Stimulated activated CD4-positive, alpha-beta T cell treated with anti-CD3 and anti-CD28 coated beads, Interleukin-15, amount 100 ng/mL, for 24 hours (primary cell): ENCODE measurements at places on chromosomes 5 and 9.

DNA sequence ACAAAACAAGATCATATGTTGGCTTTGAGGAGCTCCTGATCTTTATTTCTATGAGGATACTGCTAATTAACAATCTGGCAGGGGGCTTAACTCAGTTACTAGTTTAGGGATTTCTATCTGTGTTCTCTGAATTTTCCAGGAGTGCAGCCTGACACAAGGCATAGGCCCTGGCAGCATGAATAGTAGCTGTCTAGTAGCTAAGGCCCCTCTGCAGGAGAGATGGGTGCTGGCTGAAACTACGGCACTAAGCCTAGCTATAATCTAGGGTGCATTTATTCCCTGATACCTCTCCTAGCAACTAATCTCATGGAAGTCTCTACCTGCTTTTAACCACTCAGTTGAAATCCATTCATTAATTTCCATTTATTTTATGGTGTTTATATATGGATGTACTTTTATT is 268.2 kb downstream of the TMEM232 start:
- no peak for DNase-seq

DNA sequence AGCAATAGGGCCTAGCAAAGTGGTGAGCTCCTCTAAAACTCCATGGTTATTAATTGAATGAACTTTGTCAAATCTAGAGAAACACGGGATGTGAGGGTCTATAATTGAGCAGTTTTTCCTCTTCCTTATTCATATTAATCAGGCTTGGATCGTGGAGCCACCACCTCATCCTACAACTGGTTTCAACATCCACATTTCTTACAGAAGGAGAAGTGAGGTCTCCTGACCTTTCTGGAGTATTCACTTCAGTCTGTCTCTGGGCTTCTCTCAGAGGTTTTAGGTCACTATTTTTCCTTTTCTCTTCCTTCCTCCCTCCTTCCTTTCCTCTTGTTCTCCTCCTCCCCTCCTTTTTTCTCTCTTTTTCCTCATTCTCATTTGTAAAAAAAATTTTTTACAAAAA is 177.3 kb upstream of the ACTBL2 start:
- DNase-seq, result no peak

DNA sequence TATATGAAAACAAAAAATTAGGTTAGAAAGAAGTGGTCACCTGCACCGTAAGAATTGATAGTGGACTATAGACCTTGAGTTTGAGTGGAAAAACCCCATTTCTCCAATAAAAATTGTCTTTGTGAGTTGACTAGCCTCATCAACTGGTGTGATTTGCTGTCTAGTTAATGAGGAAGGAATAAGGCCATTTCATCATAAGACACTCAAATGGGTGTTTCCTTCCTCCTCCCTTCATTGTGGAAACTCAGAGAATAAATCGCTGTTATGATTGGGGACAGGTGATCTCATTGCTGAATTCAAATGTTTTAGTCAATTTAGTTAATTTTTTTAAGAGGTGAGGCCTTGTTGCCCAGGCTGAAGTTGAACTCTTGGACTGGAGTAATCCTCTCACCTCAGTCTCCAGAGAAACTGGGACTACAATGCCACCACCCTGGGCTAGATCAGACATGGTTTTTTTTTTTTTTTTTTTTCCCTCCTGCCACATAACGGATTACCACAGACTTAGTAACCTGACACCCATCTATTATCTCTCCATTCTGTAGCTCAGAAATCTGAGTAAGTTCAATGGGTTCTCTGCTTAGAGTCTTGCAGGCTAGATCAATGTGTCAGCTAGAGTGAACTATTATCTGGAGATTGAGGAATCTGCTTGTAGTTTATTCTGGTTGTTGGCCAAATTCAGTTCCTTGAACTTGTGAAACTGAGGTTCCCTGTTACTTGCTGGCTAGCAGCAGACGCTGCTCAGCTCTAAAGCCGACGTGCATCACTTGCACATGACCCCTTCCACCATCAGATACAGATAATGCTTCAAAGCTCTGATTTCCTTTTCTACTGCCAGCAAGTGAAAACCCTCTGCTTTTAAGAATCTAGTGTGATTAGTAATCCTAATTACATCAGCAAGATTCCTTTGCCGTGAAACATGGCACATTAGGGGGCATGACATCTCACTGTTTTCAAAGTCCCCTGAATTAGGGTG is 663.8 kb upstream of the CDH9 start:
- DNase-seq, result no peak

DNA sequence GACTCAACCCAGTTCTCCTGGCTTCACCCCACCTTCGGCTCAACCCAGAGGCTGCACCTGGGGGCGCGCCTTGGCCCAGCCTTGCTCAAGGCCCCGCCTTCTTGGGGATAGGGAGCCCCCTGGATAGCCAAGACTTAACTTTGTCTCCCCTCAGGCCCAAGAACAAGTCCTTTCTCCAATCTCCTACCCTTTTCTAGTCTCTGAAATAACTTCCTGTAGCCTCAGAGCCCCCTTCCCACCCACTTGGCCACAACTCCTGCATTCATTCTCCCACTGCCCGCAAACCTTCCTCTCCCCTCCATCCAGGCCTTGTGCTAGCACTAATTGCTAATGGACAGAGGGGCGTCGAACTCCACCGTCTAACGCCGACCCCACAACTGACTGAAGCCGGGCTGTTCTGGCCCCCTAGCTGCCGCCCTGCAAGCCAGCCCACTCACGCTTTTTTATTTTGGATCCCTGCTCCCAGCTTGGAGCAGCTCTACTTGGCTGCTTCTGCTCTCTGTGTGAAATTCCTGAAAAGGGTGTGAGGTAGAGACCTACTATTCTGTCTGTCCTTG is 579 bp upstream of the ASTN2 start:
- DNase-seq, result no peak

GRCh38 chr9:134700636-134701350 is 59.2 kb downstream of the COL5A1 start:
- DNase-seq, result no peak

GRCh38 chr9:89462817-89463683 is 34.9 kb downstream of the SEMA4D start:
- DNase-seq, result no peak

DNA sequence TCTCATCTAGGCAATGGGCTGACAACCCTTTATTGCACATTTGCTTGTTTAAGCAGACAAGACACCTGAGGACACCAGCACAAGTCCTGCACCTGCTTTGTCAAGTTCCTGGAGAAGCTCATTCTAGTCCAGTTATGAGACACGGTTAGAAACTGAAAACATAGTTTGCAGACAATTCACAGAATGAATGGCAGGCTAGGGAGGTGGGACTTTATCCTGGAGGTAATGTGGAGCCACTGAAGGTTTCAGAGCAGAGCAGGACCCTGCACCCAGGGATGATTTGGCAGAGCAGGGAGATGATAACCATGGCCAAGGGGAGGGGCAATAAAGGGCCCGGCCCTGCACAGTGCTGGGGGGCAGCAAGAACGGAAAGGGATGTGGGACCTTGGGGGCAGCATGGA is 50.7 kb upstream of the SLC25A51 start:
- DNase-seq, result no peak

- no peak for DNase-seq
Observed at GRCh38 chr5:179407191-179408175, 62.2 kb upstream of the ADAMTS2 start.

- DNase-seq, result no peak
Observed at GRCh38 chr5:125065741-125066140, 319.3 kb upstream of the ZNF608 start.

DNA sequence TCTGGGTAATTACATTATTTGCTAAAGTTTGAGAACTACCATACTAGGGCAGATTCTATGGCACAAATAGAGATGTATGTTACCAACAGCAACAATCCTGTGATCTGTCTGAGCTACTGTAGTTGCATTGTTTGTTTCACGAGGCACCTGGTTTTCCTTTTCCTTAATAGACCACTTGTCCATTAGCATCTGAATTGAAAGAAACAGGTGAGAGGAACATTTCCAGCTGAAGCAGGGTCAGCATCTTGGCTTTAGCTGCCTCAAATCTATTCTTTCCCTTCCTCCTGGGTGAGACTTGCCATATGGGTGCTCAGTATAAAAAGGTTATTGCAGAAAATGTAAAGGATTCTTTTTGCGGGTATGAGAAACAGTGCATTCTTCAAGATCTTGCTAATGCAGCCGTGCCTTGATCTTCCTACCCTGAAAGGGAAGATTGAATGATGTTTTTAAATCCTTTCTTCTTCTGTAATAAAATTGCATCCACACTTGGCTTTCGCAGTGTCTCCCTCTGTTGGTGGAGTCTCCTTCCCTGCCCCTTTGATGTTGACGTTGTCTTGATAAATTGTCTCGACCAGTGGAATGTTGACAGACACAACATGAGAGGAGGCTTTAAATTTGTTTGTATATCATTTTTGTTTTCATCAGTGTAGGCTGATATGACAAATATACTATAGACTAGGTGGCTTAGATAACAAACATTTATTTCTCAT is 118.0 kb upstream of the BRINP1 start:
- DNase-seq, result no peak
